ENCODE measurements at places on chromosomes 12 and 14.

DNA sequence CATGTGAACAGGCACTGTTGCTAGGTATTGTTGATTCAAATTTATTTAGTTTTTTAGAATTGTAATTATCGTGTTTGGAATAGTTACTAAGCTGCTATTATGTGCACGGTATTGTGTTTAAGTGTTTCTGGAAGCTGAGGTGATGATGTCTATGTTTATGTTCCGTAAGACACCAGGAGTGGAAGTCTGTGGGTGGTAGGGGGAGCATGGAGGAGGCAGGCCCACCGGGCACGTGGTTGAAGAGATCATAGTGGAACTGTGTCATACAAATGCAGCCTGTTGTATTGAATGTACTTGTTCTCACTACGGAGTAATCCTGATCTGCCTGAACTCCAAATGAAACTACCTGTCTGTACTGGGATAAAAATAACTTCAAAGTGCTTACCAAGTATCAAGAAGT lies 36.1 kb upstream of the STXBP6 start:
- DNase-seq = no peak

- no peak for DNase-seq
Observed at GRCh38 chr12:124172636-124173035, 122.3 kb upstream of the RFLNA start.

DNA sequence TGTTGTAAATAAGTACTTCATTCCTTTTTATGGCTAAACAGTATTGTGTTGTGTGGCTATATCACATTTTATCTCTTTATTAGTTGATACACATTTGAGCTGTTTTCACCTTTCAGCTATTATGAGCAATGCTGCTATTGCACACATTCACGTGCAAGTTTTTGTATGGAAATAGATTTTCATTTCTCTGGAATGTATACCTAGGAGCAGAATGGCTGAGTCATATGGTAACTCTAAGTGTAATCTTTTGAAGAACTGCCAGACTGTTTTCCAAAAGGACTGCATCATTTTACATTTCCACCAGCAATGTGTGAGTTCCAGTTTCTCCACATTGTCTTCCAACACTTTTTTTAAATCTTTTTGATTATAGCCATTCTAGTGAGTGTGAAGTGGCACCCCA lies 134.0 kb downstream of the SRGAP1 start:
- DNase-seq = no peak

DNA sequence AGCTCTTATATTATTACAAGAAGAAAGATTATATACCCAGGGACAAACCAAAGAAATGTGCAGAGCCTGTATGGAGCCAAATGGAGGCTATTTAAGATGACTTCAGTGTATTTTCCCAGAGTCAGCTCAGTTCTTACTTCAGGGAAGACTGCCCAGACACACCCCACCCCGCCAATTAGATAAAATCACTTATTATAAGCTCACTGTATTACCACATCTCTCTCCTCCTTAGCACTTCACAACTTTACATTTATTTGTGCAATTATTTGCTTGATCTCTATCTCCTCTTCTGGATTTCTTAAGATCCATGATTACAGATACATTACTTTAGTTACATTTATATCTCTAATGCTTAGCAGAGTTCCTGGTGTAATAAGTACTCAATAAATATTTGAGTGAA lies 24.7 kb upstream of the WDR89 start:
- no peak for DNase-seq

DNA sequence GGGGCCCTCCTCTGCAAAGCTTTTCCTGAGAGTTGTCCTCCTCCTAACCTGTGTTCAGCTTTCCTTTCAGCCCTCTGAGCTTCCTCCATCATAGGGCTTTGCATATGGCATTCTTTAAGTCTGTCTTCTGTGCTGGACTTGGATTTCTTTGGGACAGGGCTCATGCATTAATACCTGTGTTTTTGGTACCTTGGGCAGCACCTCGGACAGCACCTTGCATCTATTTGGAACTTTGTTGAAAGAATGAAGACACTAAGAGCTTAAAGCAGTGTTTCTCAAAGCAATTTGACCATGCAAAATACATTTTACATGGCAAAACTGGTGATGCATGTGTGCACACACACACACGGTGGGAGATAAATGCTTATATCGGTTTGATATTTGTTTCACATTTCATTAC lies 115.0 kb upstream of the SRRM4 start:
- no peak for DNase-seq

GRCh38 chr14:34833549-34834523 lies 41.3 kb downstream of the BAZ1A start:
- DNase-seq = no peak

DNA sequence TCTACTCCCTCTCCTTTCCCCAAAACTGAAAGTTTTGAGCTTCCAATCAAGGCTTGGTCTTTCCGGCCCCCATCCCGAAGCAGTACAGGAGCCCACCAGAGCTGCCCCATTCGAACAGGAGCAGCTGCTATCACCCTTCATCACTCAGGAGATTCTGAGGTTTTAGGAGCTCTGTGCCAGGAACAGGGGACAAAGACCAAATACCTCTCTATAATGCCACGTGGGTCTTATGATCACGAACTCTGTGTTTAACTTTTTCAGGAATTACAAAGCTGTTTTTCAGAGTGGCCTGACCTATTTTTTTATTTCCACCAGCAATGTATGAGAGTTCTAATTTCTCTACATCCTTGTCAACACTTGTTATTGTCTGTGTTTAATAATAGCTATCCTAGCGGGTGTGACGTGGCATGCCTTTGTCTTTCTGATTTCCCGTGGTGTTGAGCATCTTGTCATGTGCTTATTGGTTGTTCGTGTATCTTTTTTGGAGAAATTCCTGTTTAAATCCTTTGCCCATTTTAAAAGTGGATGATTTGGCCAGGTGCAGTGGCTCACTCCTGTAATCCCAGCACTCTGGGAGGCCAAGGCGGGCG lies 21.7 kb downstream of the COA8 start:
- no peak for DNase-seq

GRCh38 chr14:101031721-101032120 lies 128.2 kb upstream of the RTL1 start:
- no peak for DNase-seq

GRCh38 chr14:94394025-94394493 lies 5.7 kb upstream of the SERPINA1 start:
- DNase-seq = no peak

- no peak for DNase-seq
Observed at GRCh38 chr14:31410048-31410650, 10.2 kb downstream of the HEATR5A start.

GRCh38 chr12:65189028-65189718 lies 19.8 kb downstream of the LEMD3 start:
- DNase-seq = no peak

DNA sequence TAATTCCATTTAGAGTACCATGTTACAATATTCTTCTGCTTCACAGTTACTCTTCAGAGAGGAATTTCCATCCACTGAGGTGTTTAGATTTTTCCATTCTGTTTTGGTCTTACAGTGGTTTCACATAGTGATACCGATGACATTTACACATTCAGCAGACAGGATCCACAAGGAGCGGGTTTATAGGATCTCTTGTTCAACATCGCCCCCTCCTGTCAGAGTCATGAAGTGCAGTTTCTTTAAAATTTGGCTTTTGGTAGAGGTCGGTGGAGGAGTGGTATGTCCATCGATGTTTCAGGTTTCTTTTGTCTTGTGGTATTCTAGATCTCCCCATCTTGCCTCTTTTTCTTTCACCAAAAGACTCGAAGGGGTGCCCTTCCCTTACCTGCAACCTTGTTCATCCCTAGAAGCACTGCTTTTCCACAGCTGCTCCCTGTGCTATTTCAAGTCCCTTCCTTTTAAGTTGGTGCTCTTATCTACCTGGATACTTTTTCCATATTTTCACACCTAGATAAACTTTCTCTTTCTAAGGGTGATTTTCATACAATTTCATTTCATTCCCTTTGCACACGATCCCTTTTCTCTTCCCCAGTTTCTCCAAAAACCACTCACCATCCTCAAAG lies 181.3 kb downstream of the ITPR2 start:
- peak; percentile 2 for DNase-seq

DNA sequence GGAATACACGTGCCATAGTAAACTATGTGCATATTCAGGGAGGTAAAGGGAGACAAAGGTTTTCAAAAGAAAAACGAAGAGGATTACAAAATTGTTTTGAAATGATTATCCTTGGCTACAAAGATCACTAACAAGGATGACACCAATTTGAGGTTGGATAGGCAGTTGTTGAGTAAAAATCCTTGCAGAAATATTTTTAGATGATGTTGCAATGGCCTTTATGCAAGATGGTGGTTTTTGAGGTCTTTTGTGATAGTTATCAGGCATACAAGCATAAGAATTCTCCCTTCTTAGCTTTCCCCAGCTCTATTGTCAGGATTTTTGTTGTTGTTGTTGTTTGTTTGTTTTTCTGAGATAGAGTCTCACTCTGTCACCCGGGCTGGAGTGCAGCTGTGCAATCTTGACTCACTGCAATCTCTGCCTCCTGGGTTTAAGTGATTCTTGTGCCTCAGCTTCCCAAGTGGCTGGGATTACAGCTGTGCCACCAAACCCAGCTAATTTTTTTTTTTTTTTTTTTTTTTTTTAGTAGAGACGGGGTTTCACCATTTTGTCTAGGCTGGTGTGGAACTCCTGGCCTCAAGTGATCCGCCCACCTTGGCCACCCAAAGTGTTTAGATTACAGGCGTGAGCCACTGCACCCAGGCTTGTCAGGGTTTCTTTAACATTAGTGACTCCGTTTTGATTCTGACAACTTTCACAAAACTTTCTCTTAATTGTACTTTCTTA lies 7.8 kb downstream of the RNASE1 start:
- no peak for DNase-seq

DNA sequence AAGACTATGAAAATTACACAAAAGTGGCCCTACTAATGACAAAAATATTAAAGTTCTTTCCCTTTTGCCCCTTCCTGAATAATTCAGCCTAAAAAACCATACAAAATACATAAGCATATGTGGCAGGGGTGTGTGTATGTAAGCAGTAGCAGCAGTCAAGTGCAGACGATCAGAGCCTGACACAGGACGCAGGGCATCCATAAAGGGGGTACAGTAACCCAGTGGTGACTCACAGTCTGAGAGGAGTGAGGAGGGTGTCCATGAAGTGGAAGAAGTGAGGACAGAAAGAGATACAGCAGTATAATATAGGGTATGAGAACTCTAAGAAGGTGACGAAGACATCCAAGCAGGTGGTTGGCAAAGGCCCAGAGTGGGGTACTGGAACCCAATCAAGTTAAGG lies 56.7 kb downstream of the RALGAPA1 start:
- no peak for DNase-seq

GRCh38 chr14:73466861-73467260 lies 8.5 kb upstream of the NUMB start:
- no peak for DNase-seq

GRCh38 chr12:18861287-18861858 lies 123.5 kb downstream of the CAPZA3 start:
- no peak for DNase-seq

DNA sequence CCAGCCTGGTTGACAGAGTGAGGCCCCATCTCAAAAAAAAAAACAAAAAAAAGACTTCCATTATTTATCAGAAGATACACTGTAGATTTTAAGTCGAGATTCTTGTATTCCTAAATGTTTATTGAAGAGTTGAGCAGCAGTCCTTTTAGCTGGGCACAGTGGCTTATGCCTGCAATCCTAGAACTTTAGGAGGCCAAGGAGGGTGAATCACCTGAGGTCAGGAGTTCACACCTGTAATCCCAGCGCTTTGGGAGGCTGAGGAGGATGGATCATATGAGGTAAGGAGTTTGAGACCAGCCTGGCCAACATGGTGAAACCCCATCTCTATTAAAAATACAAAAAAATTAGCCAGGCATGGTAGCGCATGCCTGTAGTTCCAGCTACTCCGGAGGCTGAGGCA lies 57.6 kb downstream of the HEATR5A start:
- no peak for DNase-seq

- no peak for DNase-seq
Observed at GRCh38 chr12:50609292-50609874, 104.6 kb downstream of the DIP2B start.

DNA sequence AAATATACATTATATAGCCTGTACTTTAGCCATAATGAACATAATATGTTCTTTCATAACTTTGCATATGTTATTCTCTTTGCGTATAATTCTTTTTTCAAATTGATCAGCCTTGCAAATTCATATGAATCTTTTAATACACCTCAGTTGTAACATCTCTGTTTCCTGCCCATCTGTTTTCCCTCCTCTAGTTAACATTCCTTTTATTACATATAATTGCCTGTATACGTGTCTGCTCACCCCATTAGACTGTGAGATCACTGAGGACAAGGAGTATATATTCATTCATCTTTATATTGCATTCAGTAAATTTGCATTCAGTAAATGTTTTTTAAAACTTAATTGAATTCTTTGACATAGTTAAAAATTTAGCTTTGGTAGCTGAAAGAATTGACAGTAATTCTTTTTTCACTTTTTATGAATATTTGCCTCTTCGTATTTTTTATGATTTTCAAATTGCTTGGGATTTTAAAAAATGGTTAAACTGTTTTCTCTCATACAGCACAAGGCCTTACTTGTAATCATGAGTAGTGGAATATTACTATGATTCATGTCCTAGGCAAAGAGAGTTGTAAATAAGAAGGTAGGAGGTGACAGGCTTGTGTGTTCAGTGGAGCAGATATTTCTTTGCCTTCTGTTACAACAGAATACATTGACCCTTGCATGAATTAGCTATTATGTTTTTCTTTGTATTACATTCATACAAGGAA lies 32.8 kb upstream of the KLHL42 start:
- no peak for DNase-seq

GRCh38 chr14:64293976-64294671 lies at the start of gene ESR2:
Gene ESR2 (minus strand): TSS chr14:64294371. CDS start chr14:64282985, 11,386 bp downstream.
- no peak for DNase-seq

DNA sequence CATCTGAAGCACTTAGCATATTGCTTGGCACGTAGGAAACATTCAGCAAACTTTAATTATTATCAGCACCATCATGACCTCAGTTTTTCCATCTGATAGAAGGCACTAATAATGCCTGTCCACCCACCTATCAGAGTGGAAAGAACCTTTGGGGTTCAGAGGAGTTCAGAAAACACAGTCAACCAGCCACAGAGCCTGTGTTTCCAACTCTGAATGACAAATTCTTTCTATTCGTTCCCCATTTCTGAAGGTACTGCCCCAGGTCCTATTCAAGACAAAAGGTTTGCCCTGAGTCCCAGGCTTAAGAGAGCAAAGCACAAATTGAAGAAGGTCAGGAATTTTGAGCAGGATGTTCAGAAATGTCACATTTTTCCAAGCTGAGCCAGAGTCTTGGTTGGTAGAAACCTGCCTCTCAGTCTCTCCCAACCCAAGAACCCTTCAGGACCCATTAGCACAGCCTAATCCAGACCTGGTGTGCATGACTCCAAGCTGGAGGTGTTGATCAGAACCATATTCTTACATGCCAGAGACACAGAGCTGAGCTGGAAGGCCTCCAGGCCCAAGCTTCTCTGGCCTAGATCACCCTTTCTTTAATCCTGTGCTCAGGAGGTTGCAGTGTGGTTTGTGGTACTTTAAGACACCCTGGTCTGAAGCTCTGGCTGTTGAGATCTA lies 114.4 kb downstream of the TBX5 start:
- DNase-seq = no peak

DNA sequence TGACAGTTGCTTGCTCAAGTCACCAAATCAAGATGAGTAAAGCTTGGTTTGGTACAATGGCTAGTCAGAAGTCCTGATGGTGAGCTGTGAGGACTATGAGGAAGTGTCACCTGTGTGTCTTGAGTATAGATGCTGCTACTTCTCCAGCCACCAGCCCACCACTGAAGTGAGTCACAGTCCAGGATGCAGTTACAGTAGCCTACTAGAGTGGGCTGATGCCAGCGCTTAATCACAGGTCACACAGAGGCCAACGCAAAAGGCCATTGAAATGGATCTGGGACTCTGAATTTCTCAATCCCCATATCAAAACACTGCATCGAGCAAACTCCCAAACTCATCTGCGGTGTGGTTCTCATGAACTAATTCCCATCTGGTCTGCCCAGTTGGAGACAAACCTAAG lies 223.1 kb downstream of the ANO6 start:
- DNase-seq = no peak
